Bone marrow (tissue), 2 donors: ENCODE measurements at places on chromosomes 7 and 10.

GRCh38 chr10:94293354-94293753, 69.4 kb downstream of the NOC3L start:
- no peak for DNase-seq

DNA sequence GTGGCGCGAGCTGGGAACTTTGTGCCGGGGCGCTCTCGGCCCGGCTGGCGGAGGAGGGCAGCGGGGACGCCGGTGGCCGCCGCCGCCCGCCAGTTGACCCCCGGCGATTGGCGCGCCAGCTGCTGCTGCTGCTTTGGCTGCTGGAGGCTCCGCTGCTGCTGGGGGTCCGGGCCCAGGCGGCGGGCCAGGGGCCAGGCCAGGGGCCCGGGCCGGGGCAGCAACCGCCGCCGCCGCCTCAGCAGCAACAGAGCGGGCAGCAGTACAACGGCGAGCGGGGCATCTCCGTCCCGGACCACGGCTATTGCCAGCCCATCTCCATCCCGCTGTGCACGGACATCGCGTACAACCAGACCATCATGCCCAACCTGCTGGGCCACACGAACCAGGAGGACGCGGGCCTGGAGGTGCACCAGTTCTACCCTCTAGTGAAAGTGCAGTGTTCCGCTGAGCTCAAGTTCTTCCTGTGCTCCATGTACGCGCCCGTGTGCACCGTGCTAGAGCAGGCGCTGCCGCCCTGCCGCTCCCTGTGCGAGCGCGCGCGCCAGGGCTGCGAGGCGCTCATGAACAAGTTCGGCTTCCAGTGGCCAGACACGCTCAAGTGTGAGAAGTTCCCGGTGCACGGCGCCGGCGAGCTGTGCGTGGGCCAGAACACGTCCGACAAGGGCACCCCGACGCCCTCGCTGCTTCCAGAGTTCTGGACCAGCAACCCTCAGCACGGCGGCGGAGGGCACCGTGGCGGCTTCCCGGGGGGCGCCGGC, 870 bp downstream of the FZD1 start:
- DNase-seq: peak; percentile 48

GRCh38 chr7:93018716-93019115, 99.1 kb downstream of the SAMD9 start:
- DNase-seq: no peak

DNA sequence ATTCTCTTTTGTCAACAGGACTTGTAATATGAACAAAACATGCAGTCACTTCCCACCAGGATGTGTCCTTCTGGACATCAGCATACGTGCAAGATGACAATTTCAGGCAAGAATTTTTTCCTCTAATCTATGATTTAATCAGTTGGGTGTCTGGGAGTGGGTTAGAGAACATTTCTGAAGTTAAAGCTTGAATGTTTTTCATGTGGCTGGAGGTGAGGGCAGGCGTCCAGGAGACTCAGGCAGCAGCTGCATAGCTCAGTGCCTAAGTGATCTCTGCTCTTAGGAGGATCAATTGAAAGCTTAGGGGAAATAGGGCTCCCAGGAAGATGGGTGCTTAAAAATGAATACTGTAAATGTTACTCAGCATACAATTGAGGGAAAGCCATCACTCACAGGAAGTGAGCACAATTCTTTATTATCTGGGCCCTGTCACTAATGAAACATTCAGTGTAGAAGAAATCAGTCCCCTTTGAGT, 457.6 kb upstream of the KLF6 start:
- DNase-seq: no peak

DNA sequence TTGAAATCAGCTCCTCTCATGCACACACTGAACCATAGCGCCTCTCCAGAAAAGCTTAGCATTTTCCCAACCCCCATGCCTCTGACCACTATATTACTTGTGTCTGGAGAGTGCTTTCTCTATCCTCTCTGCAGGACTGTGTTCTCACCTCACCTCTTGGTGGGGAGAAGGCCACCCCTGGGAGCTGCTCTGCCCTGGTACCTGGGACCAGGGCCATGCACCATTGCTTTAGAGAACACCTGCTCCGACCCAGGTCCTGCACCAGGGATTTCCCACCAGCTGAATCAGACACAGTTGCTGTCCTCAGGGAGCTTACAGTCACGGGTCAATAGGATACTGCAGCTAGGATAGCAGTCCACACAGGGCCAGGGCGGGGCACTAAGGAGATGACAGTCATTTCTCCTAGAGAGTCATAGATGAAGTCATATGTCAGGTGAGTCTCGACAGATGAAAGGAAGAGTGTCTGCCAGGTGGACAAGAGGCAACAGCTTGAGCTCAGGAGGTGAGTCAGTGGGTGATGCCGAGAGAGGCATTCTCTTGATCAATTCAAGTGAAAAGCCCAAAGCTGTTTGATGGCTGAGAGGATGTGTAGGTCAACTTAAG, 619 bp upstream of the LMTK2 start:
- no peak for DNase-seq
